ENCODE measurements at places on chromosomes 6 and 20. TPM values are rescaled to one million over a fixed set of nuclear protein-coding genes. Genes with fewer than 3 reads are reported as not detected.

The DEFB112 gene
- not detected for total RNA-seq

The DNPH1 gene
- 20.4 TPM for total RNA-seq

The CARMIL1 gene
- 6.1 TPM for total RNA-seq

The SRSF12 gene
- total RNA-seq = not detected

The GRM1 gene
- 4.7 TPM for total RNA-seq

The TMEM170B gene
- total RNA-seq = 4.7 TPM

The GMPR gene
- total RNA-seq = 91.0 TPM

The LRFN2 gene
- total RNA-seq = not detected

The FOXF2 gene
- 0.10 TPM for total RNA-seq

The ANKRD6 gene
- 10.0 TPM for total RNA-seq

The RTEL1 gene
- 10.8 TPM for total RNA-seq

- peaks cover 8% of the 10 kb centered on the region for H3K27me3 ChIP-seq
- no peaks in the 10 kb centered on the region for H3K36me3 ChIP-seq
- no peak overlapping the region for H3K27ac ChIP-seq
- H3K4me1 ChIP-seq = no peaks in the 10 kb centered on the region
- no peak for DNase-seq
- H3K4me3 ChIP-seq = no peak overlapping the region
These were observed 175.6 kb downstream of the FOXA2 start for GRCh38 chr20:22408521-22409402.

DNA sequence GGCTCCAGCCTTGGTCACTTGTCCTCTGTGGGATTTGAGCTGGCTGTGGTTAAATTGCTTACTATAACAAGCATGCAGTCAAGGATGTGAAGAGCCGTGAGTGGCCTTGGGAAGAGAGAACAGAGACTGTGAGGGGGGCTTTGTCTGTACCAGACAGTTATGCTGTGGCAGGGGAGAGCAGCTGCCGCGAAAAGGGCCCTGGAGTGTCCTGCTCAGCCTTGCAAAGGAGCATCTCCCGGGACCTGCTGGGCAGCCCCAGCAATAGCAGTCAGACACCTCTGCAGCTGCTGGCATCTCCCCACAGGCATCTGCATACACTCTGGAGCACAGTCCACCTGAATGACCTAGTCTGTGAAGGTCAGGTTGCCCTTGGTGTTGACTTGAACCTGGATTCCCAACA lies 6.3 kb downstream of the EBF4 start:
- no peak overlapping the region for H3K27ac ChIP-seq
- DNase-seq = no peak
- H3K36me3 ChIP-seq = no peaks in the 10 kb centered on the region
- no peaks in the 10 kb centered on the region for H3K27me3 ChIP-seq
- no peaks in the 10 kb centered on the region for H3K4me1 ChIP-seq

GRCh38 chr6:155542036-155542435 lies 86.4 kb upstream of the NOX3 start:
- H3K4me1 ChIP-seq = no peaks in the 10 kb centered on the region
- no peaks in the 10 kb centered on the region for H3K36me3 ChIP-seq
- H3K27me3 ChIP-seq = no peaks in the 10 kb centered on the region

- H3K27ac ChIP-seq = no peak overlapping the region
- H3K4me1 ChIP-seq = no peaks in the 10 kb centered on the region
- no peaks in the 10 kb centered on the region for H3K36me3 ChIP-seq
- no peak overlapping the region for H3K4me3 ChIP-seq
- peaks cover 6% of the 10 kb centered on the region for H3K27me3 ChIP-seq
These were observed 63.3 kb downstream of the GNAS-AS1 start for GRCh38 chr20:58787211-58788005.

DNA sequence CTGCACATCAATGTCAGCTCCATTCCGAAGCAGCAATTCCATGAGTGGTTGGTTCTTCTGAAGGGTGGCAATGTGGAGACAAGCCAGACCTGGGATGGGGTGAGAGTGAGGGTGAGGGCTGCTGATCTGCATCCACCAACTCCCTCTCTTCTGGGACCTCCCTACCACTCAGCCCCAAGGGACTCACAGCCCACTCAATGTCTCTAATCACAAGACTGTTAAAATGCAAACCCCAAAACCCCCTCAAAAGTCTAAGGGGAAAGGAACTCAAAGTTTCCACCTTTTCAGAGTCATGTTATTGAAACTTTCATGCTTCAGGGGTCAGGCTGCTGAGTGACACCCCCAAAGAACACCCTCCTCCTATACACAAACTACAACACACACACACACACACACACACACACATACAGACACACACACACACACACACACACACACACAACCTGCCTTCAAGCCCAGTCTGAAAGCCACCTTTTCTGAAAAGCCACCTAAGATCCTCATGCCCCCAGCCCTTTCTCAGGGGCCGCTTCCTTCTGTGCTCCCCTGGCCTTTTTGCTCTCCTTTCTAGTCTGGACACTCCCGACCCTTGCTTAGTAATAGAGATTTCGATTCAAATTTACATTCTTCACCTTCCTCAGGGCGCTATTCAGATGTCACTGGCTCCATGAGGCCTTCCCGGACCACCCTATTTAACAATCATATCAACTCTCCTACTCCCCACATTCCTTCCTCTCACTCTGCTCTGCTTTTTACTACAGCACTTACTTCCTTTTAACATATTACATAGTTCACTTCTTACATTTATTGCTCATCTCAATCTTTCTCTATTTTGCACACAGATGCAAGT lies 3.3 kb upstream of the SLC35B2 start:
- DNase-seq = no peak
- peaks cover 33% of the 10 kb centered on the region for H3K4me1 ChIP-seq
- no peak overlapping the region for H3K4me3 ChIP-seq
- H3K27ac ChIP-seq = no peak overlapping the region

GRCh38 chr6:34381081-34381480 lies 11.4 kb downstream of the NUDT3 start:
- no peak overlapping the region for H3K27ac ChIP-seq
- no peak for DNase-seq
- H3K4me3 ChIP-seq = no peak overlapping the region
- no peaks in the 10 kb centered on the region for H3K36me3 ChIP-seq
- H3K27me3 ChIP-seq = no peaks in the 10 kb centered on the region

GRCh38 chr6:446418-447366 lies 55.1 kb downstream of the IRF4 start:
- H3K4me3 ChIP-seq = peak overlapping the region; percentile 25
- H3K27ac ChIP-seq = no peak overlapping the region
- H3K27me3 ChIP-seq = no peaks in the 10 kb centered on the region

GRCh38 chr6:105482227-105482844 lies 79.5 kb upstream of the PREP start:
- no peaks in the 10 kb centered on the region for H3K36me3 ChIP-seq
- no peak overlapping the region for H3K27ac ChIP-seq
- DNase-seq = peak; percentile 53

GRCh38 chr6:149194820-149195558 lies 122.5 kb upstream of the TAB2 start:
- no peak overlapping the region for H3K27ac ChIP-seq
- no peaks in the 10 kb centered on the region for H3K36me3 ChIP-seq
- no peaks in the 10 kb centered on the region for H3K27me3 ChIP-seq
- no peaks in the 10 kb centered on the region for H3K4me1 ChIP-seq

GRCh38 chr20:48120120-48120519 lies 334.8 kb upstream of the SULF2 start:
- DNase-seq = no peak
- no peaks in the 10 kb centered on the region for H3K27me3 ChIP-seq
- H3K4me1 ChIP-seq = no peaks in the 10 kb centered on the region
- no peak overlapping the region for H3K27ac ChIP-seq
- no peaks in the 10 kb centered on the region for H3K36me3 ChIP-seq

GRCh38 chr6:170057034-170057734 lies 233.7 kb downstream of the DLL1 start:
- no peak overlapping the region for H3K4me3 ChIP-seq
- no peaks in the 10 kb centered on the region for H3K4me1 ChIP-seq
- H3K27ac ChIP-seq = no peak overlapping the region

GRCh38 chr20:41339957-41340326 lies 679 bp upstream of the LPIN3 start:
- H3K4me1 ChIP-seq = no peaks in the 10 kb centered on the region
- DNase-seq = peak; percentile 83
- H3K36me3 ChIP-seq = no peaks in the 10 kb centered on the region
- peak overlapping the region; percentile 66 for H3K27ac ChIP-seq
- no peaks in the 10 kb centered on the region for H3K27me3 ChIP-seq

- H3K27ac ChIP-seq = no peak overlapping the region
- H3K27me3 ChIP-seq = no peaks in the 10 kb centered on the region
- H3K4me3 ChIP-seq = no peak overlapping the region
- peaks cover 74% of the 10 kb centered on the region for H3K4me1 ChIP-seq
- no peaks in the 10 kb centered on the region for H3K36me3 ChIP-seq
These were observed 19.3 kb downstream of the PREX1 start for GRCh38 chr20:48808382-48809034.

- no peak for DNase-seq
- H3K27ac ChIP-seq = no peak overlapping the region
- H3K4me3 ChIP-seq = no peak overlapping the region
- H3K27me3 ChIP-seq = no peaks in the 10 kb centered on the region
These were observed 190.4 kb downstream of the SYNDIG1 start for GRCh38 chr20:24659835-24660234.

GRCh38 chr20:61135266-61135665 lies 116.8 kb upstream of the CDH4 start:
- no peak overlapping the region for H3K4me3 ChIP-seq
- no peaks in the 10 kb centered on the region for H3K4me1 ChIP-seq
- H3K27me3 ChIP-seq = no peaks in the 10 kb centered on the region
- H3K36me3 ChIP-seq = no peaks in the 10 kb centered on the region
- DNase-seq = no peak

DNA sequence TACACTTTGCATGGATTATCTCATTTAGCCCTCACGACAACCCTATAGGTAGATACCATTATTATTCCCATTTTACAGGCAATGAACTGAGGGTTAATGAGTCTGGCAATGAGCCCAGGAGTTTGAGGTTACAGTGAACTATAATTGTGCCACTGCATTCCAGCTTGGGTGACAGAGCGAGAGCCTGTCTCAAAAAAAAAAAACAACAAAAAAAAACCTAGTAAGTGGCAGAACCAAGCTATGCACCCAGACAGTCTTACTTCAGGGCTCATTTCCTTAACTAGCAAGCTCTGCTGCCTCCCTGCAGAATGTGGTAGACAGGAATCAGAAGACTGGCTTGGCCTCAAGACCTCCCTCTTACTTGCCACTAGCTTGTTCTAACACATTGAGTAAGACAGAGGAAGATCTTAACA lies 71.9 kb upstream of the RREB1 start:
- no peaks in the 10 kb centered on the region for H3K4me1 ChIP-seq
- H3K27me3 ChIP-seq = no peaks in the 10 kb centered on the region
- DNase-seq = no peak
- no peak overlapping the region for H3K27ac ChIP-seq
- H3K4me3 ChIP-seq = no peak overlapping the region

DNA sequence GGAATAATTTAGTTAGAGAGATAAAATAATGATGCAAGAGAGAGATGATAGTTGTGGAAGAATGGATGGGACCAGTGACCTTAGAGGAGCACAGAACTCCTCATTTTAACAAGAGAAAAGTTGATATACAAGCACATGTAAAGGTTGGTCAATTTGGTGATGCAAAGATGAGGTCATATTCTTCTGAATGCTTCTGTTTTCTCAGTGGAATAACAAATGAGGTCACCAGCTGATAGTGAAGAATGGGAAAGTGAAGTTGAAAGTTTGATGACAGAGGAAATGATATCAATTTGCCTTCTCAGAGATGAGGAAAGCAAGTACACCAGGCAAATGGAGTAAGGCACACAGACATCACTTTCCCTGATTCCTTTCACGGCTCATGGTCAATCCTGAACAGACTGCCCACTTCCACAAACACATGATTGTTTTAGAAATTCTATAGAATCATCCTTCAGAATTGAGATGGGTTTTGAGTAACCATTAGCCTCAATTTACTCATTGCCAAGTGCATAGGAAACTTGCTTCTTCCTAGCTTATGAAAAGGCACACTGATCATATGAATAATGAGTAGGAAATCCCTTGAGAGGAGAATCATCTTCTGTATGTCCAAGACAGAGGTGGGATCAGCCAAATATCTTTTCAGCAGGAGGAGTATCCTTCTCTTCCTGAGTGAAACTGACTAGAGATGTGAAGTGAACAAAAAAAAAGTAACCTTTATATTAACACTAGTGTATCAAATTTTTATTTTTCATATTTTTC lies 82.4 kb upstream of the TCF21 start:
- no peaks in the 10 kb centered on the region for H3K36me3 ChIP-seq
- H3K4me3 ChIP-seq = no peak overlapping the region
- no peaks in the 10 kb centered on the region for H3K27me3 ChIP-seq
- DNase-seq = no peak

GRCh38 chr6:45724511-45724910 lies 291.1 kb downstream of the CLIC5 start:
- H3K27ac ChIP-seq = no peak overlapping the region
- no peaks in the 10 kb centered on the region for H3K36me3 ChIP-seq
- no peaks in the 10 kb centered on the region for H3K4me1 ChIP-seq
- H3K27me3 ChIP-seq = no peaks in the 10 kb centered on the region

- H3K36me3 ChIP-seq = no peaks in the 10 kb centered on the region
- no peak for DNase-seq
These were observed 6.3 kb downstream of the ADTRP start for GRCh38 chr6:11772109-11772825.

DNA sequence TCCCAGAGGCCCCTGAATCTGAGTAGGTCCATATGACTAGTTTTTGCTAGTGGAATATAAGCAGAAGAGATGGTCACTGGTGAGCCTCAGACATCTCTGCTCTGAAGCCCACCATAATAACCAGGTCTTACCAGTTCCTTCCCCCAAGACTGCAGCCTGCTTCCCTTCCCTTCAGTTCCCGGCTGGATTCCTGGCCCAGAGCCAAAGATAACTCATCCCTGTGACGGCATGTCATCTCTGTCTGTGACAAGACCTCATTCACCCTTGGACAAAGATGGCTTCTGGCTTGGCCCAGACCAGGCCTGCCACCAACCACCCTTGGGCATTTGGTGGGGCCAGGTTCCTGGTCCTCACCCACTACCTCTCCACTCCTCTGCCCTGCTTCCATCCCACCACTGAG lies 145.5 kb upstream of the TOP1 start:
- H3K4me1 ChIP-seq = no peaks in the 10 kb centered on the region
- H3K4me3 ChIP-seq = no peak overlapping the region
- no peaks in the 10 kb centered on the region for H3K27me3 ChIP-seq
- no peaks in the 10 kb centered on the region for H3K36me3 ChIP-seq

GRCh38 chr20:53826090-53826489 lies 232.5 kb upstream of the ZNF217 start:
- DNase-seq = no peak
- H3K4me1 ChIP-seq = peaks cover 27% of the 10 kb centered on the region
- no peak overlapping the region for H3K27ac ChIP-seq
- H3K27me3 ChIP-seq = no peaks in the 10 kb centered on the region
- no peak overlapping the region for H3K4me3 ChIP-seq

DNA sequence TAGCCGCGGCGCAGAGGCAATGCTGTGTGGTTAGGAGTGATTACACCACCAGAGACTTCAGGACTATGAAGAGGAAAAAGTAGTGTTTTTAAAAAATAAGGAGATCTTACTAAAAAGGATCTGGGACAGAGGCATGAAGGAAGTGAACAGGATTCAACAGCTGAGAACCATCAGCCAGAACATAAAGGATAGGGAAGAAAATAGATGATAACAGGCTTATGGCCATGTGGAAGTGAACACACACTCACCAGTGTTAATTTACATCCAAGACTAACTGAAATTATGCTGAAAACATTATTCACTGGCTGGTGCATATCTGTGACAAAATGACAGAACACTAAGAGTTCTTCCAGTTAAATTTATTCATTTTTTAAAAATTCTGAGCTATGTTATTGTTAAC lies 47.5 kb upstream of the BCLAF1 start:
- H3K4me1 ChIP-seq = no peaks in the 10 kb centered on the region
- no peaks in the 10 kb centered on the region for H3K27me3 ChIP-seq
- no peak for DNase-seq
- no peaks in the 10 kb centered on the region for H3K36me3 ChIP-seq
- H3K27ac ChIP-seq = no peak overlapping the region

Measured in heart left ventricle (tissue), 16 donors.